Aorta (tissue), 5 donors: ENCODE measurements at places on chromosomes 4 and X. TPM values are rescaled to one million over a fixed set of nuclear protein-coding genes. Genes with fewer than 3 reads are reported as not detected.

The MAGEC3 gene
- 4.8 TPM for polyA plus RNA-seq

The TRIM61 gene
- 0.50 TPM for polyA plus RNA-seq

The PIR gene
- 19.9 TPM for polyA plus RNA-seq

The AFF2 gene
- 0.25 TPM for polyA plus RNA-seq

The PABPC5 gene
- polyA plus RNA-seq, result 1.3 TPM

The RPS6KA6 gene
- polyA plus RNA-seq, result 4.9 TPM
